ENCODE measurements at places on chromosomes 1 and 21.

DNA sequence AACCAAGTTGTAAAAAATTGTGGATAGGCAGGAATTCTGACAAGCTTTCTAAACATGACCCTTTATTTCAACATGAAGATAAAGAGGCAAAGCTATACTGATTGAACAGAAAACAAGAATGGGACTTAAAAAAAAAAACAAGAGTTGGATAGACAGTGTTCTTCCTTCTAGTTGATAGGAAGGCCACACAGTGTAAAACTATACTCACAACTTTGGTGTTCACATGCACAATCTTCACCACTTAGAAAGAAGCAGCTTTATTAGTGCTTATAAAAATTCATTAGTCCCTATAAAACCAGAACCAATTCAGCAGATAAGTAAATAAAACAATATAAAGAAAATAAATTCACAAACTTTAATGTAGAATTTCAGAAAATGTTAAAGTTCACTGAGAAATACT, 101.8 kb downstream of the AKT3 start:
- DNase-seq: no peak

DNA sequence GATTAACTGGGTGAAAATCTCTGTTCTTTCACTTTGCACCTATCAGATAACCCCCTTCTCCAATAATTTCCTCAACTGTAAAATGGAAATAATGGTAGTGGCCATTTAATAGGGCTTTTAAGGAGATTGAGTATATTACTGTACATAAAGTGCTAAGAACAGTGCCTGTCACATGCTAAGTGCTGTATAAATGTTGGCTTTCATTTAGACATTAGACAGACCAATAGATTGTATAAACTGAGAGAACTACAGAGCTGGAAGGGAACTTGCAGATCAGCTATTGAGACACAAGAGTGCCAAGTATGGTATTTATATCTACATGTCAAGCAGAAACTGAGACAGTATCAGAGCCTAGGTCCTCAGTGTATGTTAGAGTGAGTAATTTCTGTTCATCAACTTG, 934.7 kb downstream of the PLA2G4A start:
- DNase-seq: no peak

- DNase-seq: no peak
Measured at GRCh38 chr1:223848536-223848935, 2.8 kb upstream of the TP53BP2 start.

GRCh38 chr1:53821380-53821779, 16.7 kb downstream of the NDC1 start:
- no peak for DNase-seq

DNA sequence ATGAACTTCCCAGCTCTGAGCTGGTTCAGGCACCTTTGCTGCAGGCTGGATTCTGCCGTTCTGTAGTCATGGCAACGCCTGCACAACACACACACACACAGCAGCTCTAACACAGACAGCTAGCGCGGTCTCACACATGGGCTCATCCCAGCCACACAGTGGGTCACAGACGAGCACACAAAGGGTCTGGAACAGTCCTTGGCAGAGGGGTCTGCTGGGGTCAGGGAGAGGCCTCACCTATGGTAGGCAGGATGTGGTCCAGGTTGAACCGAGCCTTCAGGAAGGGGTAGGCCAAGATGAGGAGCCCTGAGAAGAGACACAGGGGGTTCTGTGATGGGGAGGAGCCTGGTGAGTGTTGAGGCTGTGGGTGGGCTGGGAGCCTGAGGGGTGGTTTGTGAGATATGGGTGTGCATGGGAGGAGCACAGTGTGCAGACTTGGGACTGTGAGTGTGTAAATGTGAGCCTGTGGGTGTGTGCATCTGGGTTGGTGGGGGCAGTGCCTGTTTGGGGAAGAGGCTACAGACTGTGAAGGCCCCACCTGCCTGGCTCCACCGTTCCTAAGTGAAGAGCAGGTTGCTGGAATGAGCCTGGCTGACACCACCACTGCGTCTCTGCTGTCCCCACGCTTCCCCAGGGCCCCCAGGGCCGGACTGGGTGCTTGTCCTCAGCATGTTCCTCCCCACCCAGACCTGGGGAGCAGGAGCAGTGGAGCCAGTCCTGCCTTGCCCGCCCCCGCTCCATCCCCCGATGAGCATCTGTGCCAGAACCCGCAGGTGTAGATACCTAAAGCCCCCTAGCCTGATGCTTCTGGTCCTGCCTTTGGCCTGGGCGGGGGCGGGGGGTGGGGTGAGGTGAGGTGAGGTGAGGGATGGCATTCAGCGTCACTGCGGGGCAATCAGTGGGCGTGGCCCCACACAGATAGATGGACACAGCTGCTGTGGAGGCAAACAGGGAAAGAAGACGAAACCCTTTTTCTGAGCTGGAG, 1.5 kb downstream of the KNCN start:
- no peak for DNase-seq

- no peak for DNase-seq
Measured at GRCh38 chr1:95927061-95927460, 693.1 kb downstream of the RWDD3 start.

- DNase-seq: no peak
Measured at GRCh38 chr1:230408971-230409370, 17.2 kb downstream of the PGBD5 start.

DNA sequence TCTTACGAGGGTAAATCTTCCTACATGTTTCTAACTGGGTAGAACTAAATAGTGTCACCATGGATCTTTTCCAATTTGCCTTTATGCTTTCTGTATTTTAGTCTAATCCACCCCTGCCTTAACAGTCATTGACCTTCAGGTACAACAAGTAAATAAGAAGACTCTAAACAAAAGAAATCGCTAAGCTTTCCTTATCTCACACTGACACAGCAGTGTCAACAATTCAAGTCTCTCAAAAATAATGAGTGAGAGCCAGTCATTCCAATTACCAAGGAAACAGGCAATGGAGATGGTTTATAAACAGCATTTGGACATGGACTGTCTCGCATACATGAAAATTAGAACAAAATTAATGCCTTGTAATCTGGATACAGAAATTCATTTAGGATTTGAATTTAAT, 365.8 kb downstream of the VAV3 start:
- no peak for DNase-seq

DNA sequence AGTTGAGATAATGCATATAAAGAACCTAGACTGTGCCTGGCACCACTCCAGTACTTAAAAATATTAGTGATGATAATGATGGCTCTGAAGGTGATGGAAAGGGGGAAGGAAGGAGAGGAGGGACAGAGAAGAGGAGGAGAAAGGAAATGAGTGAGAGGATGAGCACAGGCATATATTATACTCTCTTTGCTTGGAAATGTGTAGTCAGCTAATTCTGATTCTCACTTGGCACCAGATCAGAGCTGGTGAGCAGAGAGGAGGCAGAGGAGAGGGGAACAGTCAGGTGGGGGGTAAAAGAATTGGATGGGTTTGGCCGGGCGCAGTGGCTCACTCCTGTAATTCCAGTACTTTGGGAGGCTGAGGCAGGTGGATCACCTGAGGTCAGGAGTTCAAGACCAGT, 24.3 kb upstream of the MYOC start:
- DNase-seq: no peak

DNA sequence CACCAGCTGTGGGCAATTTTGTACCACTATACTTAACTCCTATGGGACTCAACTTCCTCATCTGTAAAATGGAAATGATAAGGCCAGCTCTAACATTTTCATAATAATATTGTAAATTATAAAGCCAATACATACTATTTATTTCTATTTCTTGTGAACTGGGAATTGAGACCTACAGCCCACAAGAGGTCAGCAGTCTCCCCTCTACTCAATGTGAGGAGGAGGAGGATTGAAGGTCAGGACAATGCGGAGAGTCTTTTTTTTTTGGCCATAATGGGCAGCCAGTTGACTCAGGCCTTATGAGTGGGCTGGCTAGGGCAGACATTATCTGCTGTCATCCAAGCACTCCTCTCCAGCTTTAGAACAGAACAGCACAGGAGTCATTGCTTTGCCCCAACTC, 90.5 kb downstream of the NUF2 start:
- no peak for DNase-seq

DNA sequence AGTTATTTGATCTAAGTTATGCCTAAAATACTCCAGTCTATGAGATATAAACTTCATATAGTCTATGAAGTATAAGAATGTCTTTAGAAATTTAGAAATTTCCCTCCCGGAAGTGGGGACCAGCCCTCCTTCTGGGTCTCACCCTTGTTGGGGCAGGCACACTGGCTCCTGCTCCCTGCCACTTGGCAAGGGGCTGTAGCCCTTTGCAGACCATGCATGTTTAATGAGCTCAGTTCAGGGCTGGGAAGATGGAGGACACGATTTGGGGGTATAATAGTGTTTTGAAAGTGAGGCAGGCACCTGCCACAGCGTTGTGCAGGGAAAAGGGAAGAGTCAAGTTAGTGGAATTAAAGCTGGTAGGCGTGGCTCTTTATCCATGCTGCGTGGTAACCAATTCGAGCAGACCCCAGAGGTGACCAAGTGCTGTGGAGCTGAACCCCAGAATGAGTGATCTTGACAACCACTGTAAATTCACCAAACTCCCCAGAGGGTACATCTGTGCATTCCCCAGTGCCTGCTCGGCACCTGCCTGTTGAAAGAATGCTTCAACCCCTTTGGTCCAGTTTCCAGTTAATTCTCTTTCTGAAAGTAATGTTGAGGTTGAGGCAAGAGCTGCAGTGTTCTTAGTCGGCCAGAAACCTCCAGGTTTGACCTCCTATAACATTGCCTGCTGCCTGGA, 79.6 kb downstream of the DOP1B start:
- no peak for DNase-seq

- DNase-seq: no peak
Measured at GRCh38 chr1:31105646-31106045, 40.1 kb upstream of the PUM1 start.

DNA sequence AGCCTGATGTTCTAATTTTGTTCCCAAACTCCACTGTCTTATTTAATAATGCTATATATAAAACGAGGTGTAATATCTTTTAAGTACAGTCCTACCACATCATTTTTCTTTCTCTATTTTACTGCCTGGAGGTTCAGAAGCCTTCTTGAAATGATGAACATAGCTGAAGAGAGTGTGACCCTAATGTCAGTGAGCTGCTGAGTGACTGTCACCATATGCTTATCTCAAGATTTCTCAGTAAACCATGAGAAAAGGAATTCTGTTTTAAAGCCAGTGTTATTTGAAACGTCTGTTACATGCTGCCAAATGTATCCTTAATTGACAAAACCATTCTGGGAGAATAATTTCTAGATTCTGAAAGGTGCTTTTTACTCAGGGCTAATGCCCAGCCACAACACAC, 503.5 kb upstream of the TMPRSS15 start:
- no peak for DNase-seq

- DNase-seq: no peak
Measured at GRCh38 chr1:96865731-96866685, 144.4 kb downstream of the PTBP2 start.

DNA sequence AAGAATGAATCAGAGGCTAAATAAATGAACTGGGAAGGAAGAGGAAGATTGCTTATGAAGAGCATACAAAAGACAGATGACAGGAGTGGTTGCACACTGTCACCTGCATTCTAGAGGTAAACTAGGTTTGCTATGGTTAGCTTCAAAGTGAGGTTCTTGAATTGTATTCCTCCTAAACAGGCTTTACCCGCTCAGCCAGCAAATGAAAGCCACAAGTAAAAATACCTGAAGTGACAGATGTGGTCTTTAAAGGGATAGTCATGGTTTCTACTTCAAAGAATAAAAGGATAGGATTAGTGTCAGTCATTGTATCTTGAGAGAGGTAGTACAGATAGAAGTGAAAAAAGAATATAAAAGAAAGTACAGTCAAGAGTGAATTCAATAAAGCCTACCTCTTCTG, 32.4 kb upstream of the PRDX6 start:
- no peak for DNase-seq

GRCh38 chr1:42833981-42834380, 12.4 kb upstream of the ZNF691 start:
- DNase-seq: no peak

GRCh38 chr1:91513160-91513559, 12.5 kb downstream of the CDC7 start:
- no peak for DNase-seq

GRCh38 chr1:9044236-9044635, 18.0 kb upstream of the SLC2A7 start:
- DNase-seq: no peak

- DNase-seq: no peak
Measured at GRCh38 chr1:240304466-240304865, 212.8 kb downstream of the FMN2 start.

GRCh38 chr1:43056981-43057391, 98.3 kb upstream of the SLC2A1 start:
- DNase-seq: no peak

DNA sequence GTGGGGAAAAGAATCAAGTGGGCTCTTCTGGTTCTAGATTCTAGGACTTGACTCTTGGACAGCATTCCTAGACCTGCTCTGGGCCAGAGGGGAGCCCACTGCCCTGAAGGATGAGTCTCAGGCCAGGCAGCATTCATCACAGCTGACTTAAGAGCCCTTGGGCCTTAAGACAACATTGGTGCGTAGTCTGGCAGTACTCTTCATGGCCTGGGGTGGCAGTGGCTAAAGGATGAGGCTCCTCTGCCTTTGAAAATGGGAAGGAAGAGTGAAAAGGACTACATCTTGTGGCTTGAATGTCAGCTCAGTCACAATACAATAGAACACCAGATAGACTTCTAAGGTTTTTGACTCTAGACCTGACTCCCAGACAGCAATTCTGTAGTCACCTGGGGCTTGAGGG, 1415.1 kb upstream of the PRMT6 start:
- DNase-seq: no peak

DNA sequence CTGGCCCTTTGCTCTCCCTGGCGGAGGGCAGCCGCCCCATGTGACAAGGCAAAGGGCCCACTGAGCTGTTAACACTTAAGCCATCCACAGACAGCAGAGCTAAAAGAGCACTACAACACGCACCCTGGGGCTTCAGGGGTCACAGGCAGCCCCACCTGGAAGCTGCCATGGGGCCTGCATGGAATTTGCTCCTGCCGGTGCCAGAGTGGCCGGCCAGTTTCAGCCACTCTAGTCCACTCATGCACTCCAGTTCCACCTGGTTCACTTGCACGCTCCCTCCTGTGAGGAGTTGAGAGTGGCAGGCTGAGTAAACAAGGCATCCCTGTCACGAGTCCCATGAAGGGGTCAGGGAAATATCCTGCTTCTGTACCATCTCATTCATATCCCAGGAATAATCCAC, 55.3 kb downstream of the RIMS3 start:
- no peak for DNase-seq

- no peak for DNase-seq
Measured at GRCh38 chr1:164561472-164561871, 2.5 kb downstream of the PBX1 start.

DNA sequence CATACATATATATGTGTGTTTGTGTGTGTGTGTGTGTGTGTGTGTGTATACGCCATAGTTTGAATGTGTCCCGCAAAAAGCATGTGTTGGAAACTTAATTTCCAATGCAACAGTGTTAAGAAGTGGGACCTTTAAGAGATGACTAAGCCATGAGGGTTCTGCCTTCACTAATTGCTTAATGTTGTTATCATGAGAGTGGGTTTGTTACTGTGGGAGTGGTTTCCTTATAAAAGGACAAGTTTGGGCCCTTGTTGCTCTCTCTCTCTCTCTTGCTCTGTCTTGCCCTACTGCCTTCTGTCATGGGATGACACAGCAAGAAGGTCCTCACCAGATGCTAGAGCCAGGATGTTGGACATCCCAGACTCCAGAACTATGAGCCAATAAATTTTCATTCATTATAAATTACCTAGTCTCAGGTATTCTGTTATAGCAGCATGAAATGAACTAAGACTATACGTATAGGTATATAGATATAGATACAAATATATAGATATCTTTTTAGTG, 103.8 kb upstream of the ZC3H11B start:
- DNase-seq: no peak

GRCh38 chr1:215669806-215670491, 102.8 kb downstream of the KCTD3 start:
- no peak for DNase-seq
